GM10248 (cell line): ENCODE measurements at places on chromosomes 3 and 15.
A peak's percentile ranks its signal among the peaks of the same experiment; 100 is the strongest.

GRCh38 chr15:91291673-91292072 is 191.6 kb downstream of the SV2B start:
- DNase-seq, result no peak

- DNase-seq, result no peak
These were observed 77.1 kb upstream of the MEX3B start for GRCh38 chr15:82122746-82123400.

GRCh38 chr3:157445857-157446256 is 9.2 kb downstream of the PTX3 start:
- no peak for DNase-seq

DNA sequence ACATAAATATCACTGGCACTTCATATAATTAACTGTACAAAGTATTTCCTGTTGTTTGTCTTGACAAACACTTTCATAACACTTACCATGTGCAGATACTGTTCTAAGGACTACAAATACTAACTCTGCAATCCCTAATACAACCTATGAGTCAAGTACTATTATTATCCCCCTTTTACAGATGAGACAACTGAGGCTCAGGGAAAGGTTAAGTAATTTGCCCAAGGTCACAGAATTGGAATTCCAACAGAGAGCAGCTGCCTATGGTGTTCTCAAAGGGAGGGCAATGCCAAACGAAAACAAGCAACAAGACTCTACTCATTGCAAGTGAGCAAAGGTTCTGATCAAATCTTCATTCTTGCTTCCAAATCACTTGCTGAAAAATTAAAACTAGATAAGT is 85.9 kb downstream of the MAGI1 start:
- DNase-seq, result no peak

GRCh38 chr3:14874784-14875183 is 56.0 kb downstream of the FGD5 start:
- no peak for DNase-seq

DNA sequence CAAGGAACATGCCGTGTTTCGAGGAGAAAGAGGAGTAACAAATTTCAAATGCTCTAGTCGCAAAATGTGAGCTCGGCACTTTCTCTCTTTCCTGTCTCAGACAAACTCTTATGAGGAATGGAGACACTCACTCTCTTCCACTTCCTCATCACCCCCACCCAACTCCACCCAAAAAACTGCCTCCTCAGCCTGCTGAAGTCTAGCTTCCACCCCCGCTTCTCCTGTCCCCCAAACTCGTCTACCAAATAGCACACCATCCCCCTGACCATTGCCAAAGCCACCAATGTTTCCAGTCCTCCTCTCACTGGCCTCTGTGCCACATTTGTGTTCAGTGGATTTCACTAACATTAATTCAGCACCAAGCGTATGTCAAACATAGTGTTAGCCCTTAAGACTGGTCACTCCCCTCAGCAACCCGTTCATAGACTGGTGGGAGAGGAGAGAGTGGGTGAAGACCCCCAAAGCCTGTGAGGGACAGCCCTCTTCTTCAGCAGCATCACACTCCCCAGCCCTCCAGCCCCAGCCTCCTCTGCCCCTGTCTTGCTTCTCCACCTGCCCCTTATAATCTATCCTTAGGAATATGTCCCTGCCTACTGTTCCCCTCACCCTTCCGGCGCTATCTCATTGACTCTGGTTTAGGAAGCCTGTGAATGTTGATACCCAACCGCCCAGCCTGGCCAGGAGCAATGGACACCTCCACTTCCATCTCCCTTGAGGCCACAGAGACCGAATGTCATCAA is 77.3 kb downstream of the FAM174B start:
- DNase-seq, result no peak

GRCh38 chr3:156098437-156099035 is 21.8 kb upstream of the KCNAB1 start:
- DNase-seq, result peak; percentile 28

GRCh38 chr3:27554706-27555105 is 70.5 kb upstream of the SLC4A7 start:
- DNase-seq, result no peak
